B cell (primary cell): ENCODE measurements at places on chromosomes 1 and 21. TPM values are rescaled to one million over a fixed set of nuclear protein-coding genes. Genes with fewer than 3 reads are reported as not detected.
A peak's percentile ranks its signal among the peaks of the same experiment; 100 is the strongest.

DNA sequence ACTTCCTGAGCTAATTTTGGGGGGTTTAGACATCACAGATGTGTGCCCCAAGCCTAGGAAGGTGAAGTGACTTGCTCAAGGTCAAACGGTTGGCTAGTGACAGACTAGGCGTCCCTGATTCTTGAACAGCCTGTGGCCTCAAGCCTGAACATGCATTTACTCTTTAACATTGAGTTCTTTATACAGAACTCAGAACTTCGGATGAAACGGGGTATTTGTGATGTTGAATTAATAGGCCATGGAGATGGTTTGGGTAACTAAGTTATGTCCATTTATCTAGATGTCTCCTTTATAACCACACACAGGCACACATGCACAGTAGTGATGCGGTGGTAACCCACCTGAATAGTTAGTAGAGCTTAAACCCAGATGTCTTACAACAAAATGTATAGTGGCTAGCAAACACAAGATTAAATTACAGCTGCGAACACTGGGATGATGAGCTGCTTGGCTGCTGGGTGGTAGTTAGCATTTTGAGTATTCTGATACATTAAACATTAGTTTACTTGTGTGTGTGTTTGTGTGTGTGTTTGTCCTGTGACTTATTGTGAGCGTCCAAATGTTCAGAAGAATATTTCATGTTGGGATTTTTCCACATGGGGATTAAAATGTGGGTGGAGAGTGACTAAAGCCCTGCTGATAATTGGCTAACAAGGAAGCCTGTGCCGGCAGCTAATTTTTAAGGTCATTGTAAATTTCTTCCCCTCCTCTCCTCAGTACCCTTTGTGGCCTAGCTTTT, 2.3 kb downstream of the ATP1A1 start:
- peak; percentile 23 for DNase-seq

JAM2 gene
- 0.94 and 1.3 TPM in 2 replicates for total RNA-seq

TFF1 gene
- total RNA-seq, result not detected in 2 replicates

DNA sequence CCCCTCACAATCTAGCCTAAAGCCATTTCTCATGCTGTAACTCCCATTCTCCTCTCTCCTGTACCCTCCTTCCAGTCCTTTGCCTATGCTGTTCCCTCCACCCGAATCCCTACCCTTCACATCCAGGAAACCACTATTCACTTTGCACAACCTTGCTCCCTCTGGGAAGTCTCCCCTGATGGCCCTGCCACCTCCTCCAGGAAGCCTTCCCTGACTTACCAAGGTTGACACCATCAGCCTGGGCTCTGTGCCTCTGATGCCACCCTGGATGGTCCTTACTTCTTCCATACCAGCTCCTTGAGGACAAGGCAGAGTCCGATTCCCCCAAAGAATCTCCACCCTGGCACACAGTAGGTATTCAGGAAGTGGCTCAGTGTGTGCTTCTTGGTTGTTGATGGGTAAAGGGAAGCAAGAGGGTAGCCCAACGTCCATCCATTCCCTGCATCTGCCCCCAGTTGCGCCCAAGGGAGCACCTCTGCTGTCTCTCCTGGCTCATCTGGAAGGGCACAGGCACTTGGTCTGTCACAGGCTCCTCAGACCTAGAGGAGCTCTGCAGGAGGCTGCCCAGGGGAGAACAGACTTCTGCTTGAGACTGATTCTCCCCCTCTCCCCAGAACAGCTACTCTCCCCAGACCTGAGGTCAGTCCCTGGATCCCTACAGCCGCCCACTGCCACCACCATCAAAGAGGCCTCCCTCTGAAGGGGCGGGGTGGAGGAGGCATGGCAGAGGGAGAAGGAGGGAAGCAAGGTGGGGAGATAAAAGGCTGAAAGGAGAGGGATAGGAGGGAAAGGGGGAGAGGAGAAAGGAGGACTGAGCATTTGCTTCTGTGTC, 36.1 kb upstream of the ZC3H12A start:
- no peak for DNase-seq

ZNF593OS gene
- total RNA-seq, result not detected in 2 replicates

CASZ1 gene
- total RNA-seq, result 27.2 and 30.3 TPM in 2 replicates

GRCh38 chr1:207821464-207822045, 69.7 kb downstream of the CD46 start:
- DNase-seq, result peak; percentile 29

HHIPL2 gene
- total RNA-seq, result 0.99 and 1.3 TPM in 2 replicates

- no peak for DNase-seq
These were observed 23.2 kb upstream of the RGSL1 start for GRCh38 chr1:182426442-182427430.

DNA sequence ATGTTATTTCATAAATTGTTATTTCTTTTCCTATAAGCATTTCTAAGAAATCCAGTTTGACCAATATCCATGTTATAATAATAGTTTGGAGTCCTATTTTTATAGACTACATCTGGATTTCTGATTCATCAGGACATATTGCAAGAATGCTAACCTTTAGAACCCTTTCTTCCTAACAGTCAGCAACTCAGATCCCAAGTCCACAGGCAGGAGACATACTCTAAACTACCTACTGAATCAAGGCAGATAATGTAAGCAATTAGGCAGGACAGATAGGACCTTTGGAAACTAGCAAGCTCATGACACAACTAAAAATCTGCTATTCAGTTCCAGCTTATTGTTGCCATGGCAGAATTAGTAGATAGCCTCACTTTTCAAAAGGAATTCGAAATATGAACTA, 104.1 kb downstream of the DENND1B start:
- DNase-seq, result no peak

HEYL gene
- 0.10 and 0.12 TPM in 2 replicates for total RNA-seq

- DNase-seq, result no peak
These were observed 19.8 kb upstream of the ACBD6 start for GRCh38 chr1:180522213-180522515.

FCER1G gene
- 0.76 and 1.7 TPM in 2 replicates for total RNA-seq

- no peak for DNase-seq
These were observed 71.4 kb upstream of the HSPA13 start for GRCh38 chr21:14454016-14455009.

- DNase-seq, result no peak
These were observed 169.3 kb upstream of the IVNS1ABP start for GRCh38 chr1:185486346-185486745.

FAM163A gene
- not detected in 2 replicates for total RNA-seq

BRDT gene
- total RNA-seq, result not detected in 2 replicates

GRCh38 chr1:103171041-103171590, 62.8 kb upstream of the COL11A1 start:
- no peak for DNase-seq

GRCh38 chr1:110731529-110731928, 56.8 kb upstream of the KCNA3 start:
- no peak for DNase-seq

DNA sequence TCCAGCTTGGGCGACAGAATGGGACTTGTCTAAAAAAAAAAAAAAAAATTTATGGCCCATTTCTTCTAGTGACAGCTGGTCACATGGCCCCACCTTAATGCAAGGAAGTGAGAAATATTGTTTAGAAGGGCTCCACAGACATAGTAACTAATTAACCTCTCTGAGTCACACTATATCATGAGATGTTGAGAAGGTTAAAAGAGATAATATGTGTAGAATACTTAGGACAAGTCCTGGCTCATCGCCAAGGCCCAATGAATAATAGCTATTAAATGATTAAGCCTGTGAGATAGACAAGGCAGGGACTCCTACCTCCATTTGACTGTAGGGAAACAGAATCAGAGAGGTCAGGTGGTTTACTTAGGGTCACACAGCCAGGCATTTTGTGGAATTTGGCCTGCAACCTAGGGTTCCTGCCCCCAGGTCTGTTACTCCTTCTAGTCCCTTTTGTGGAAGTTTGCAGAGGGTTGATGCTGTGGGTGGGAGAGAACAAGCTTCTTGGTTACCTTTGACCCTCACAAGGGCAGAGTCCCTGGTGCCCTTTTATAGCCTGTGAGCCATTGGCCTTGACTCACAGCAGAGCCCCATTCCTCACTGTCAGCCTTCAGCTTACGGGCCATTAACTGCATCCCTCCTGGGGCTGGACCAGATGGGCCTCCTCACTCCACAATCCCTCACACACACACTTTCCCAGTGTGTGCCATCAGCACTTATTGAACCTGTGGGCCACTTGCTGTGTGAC, 48.5 kb downstream of the OPRD1 start:
- no peak for DNase-seq

DNA sequence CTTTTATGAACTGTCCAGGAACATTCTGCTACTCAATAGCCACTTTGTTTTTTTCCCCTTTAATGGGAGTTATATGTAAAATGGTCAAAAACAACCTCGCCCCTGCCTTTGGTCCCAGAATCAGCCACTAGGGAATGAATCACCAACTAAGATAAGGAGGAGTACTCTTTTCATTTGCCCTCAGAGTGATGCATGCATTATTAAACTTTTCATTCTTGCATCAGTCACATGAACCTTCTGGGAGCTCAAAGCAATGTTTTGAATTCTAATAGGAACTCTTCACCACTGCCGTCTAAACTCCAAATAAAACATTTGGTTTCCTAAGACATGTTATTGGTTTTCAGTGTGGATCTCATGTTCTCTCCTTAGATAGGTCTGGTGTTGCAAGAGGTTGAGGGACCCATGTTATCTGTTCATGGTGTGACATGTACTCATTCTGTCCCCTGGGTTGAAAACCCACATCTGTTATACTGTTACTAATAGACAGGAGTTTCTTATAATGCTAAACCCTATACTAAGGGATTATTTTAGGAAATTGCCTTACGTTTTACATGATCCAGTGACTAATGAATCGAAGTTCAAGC, 17.8 kb upstream of the HSD17B7 start:
- DNase-seq, result no peak

DNA sequence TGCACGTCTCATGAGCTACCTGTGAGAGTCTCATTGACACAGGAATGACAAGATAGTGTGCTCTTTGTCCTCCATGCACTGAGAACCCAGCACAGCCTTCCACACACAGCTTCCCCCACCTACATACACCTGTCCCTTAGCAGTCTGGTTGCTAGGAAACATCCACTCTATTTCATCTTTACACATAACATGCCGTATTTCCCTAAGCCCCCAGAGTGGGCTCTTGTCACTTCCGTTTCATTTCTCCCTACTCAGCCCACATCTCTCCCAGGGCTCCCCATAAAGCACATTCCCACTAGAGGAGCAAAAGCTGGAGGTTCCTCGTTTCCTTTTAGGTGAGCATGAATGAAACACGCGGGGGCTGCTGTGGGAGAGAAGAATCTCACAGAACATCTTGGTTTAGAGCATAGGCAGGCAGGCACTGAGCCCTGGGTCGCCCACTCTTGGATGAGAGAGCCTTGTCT, 137.1 kb downstream of the ETS2 start:
- DNase-seq, result no peak

DNA sequence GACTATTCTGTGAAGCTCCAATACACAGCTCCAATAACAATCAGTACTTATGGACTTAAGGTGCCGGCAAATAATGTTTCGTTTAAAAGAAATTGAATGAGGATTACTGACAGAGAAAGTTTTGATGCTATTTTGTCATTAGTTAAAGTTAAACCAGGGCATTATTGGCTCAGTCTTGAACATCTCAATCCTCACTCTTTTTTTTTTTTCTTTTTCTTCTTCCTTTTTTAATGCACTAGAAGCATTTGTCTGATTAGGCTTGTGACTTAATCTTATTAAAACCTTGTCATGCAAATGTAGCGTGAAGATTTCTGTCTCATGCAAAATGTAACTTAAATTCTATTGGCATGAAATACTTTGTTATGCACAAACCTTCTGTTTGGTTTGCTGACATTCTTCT, 346.8 kb upstream of the ADGRL2 start:
- DNase-seq, result no peak
